Frontal cortex (tissue), 4 donors: ENCODE measurements at places on chromosomes 7 and 10. TPM values are rescaled to one million over a fixed set of nuclear protein-coding genes. Genes with fewer than 3 reads are reported as not detected.

Gene ANKRD30A
- not detected for total RNA-seq

Gene LOXL4
- not detected for total RNA-seq

Gene BTRC
- 39.1 TPM for total RNA-seq

GRCh38 chr10:110307805-110308204 lies 3.1 kb upstream of the SMNDC1 start:
- no peak for DNase-seq

GRCh38 chr10:103926722-103927319 lies 8.8 kb upstream of the STN1 start:
- no peak for DNase-seq

- peak; percentile 79 for DNase-seq
These were observed 5.1 kb downstream of the LDB1 start for GRCh38 chr10:102114861-102115618.

DNA sequence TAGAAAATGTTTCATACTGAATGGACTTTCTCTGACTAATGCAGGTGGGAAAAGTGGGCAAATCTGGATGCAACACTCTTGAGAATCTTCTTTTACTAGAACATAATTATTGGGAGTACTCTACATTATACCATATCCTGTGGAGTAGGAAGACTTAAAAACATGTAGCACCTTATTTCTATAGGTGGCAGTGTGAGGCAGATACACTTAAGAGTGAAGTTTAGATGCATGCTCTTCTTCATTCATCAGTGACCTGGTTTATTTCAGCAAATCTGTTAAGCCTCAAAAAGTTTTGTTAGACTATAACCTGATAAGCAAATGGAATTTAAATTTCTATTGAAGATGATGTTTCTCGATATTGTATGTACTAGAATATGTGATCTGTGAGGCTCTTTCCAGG lies 1087.1 kb upstream of the LRRN3 start:
- DNase-seq, result no peak

DNA sequence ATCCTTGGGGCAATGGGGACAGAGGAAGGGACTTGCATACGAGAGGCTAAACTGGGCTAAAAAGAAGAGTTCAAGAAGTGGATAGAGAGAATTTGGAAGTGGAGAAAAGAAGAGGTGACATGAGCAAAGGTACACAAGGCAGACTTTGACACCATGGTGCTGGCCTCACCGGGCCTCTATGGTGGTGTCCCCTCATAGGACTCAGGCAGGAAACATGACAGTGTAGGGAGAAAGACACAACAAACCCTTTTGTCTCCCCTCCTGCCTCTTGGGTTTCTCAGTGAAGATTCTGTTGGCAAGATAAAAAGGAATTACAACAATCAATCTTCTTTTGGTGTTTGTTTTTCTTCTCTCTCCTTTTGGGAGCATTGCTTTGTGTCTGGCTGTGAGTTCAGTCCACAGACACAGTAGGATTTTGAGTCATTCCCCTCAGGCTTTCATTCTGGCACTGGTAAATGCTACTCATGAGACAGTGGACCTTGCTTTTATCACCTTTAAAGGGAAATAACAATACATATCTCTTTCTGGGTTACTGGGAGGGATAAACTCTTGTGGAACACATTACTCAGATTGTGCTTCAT lies 827.7 kb downstream of the TNS3 start:
- no peak for DNase-seq

- DNase-seq, result no peak
These were observed 65.6 kb downstream of the PTPRZ1 start for GRCh38 chr7:121938429-121938996.

GRCh38 chr7:86991771-86992191 lies 67.7 kb downstream of the ELAPOR2 start:
- DNase-seq, result no peak
